PC-9 (cell line): ENCODE measurements at places on chromosomes 2 and 18. TPM values are rescaled to one million over a fixed set of nuclear protein-coding genes. Genes with fewer than 3 reads are reported as not detected.
A peak's percentile ranks its signal among the peaks of the same experiment; 100 is the strongest.

EPB41L3 gene
- not detected in 2 replicates for total RNA-seq

SDC1 gene
- total RNA-seq = 114 and 128 TPM in 2 replicates

DNA sequence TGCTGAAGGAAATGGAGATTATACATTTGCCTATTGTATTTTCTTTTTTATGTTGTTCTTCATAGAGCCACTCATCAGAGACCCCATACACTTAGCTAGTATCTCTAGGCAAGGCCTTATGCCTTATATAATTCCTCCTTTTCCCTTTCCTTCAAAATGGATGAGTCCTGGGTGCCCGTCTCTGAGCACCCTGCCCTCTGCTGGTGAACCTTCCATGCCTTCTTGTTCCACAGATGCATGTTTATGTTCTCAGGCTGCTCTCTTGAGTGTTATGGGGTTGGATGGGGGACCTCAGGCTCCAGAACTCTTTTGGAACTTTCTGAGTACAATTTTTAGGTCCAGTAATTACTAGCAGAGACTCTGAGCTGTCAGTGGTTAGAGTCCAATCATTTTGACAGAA lies 368.6 kb upstream of the SPRED2 start:
- DNase-seq = peak; percentile 9
- peaks cover 11% of the 10 kb centered on the region; the same call in 1 of the 2 replicates for H3K27me3 ChIP-seq
- no peak overlapping the region for H3K27ac ChIP-seq
- H3K4me3 ChIP-seq = no peak overlapping the region
- no peaks in the 10 kb centered on the region for H3K4me1 ChIP-seq

- H3K27me3 ChIP-seq = peaks cover 96% of the 10 kb centered on the region
- no peak overlapping the region for H3K4me3 ChIP-seq
- no peak for DNase-seq
These were observed 286.8 kb downstream of the CLIP4 start for GRCh38 chr2:29401994-29402393.

DNA sequence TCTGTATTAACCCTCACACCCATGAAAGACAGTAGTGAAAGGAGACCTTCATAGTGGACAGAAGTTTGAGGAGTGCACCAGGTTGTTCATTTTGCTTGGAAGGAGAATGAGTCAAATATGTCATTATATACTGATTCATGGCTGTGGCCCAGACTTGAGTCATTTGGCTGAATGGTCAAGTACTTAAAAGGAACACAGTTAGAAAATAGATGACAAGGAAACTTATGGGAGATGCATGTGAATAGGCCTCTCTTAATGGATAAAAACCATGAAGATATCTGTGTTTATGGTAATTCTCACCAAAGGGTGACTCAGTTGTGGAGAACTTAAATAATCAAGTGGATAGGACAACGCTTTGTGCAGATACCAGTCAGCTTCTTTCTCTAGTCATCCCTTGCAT lies 524.7 kb upstream of the CNTNAP5 start:
- no peaks in the 10 kb centered on the region for H3K27me3 ChIP-seq
- no peak overlapping the region for H3K4me3 ChIP-seq
- no peaks in the 10 kb centered on the region for H3K36me3 ChIP-seq
- DNase-seq = no peak

- no peaks in the 10 kb centered on the region for H3K27me3 ChIP-seq
- no peak overlapping the region for H3K4me3 ChIP-seq
- no peak overlapping the region for H3K27ac ChIP-seq
- no peaks in the 10 kb centered on the region for H3K36me3 ChIP-seq
- no peak for DNase-seq
- H3K4me1 ChIP-seq = peaks cover 3% of the 10 kb centered on the region
These were observed 19.8 kb upstream of the NT5DC4 start for GRCh38 chr2:112701052-112701451.

COBLL1 gene
- total RNA-seq = 6.6 and 8.0 TPM in 2 replicates

TSPYL6 gene
- total RNA-seq = not detected in 2 replicates

DNA sequence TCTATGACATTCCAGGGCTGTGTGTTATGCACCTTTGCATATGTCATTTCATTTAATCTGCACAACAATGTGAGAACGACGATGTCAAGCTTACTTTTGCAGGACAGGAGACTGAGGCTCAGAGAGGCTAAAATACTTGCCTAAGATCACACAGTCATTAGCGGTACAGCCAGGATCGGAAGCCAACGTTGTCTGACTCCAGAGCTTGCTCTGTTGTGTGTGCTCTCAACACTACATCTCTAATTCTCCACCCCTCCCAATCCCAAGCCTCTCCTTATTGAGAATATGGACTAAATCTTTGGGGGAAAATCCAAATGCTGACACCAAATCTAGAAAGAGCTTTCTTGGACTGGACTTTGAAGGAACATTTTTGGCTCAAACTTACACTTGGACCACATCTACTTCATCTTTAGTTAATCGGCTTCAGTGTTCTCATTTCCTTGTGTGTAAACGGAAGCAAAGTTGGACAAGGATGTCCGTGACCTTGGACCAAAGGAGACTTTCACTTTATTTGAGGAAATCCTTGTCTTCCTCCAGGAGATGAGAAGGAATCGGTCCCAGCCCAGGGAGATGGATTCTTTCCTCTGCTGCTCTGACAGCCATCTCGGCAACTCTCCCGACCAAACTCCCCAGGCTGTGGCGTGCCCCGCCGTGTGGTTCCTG lies 242.4 kb downstream of the LPIN1 start:
- H3K27me3 ChIP-seq = no peaks in the 10 kb centered on the region
- H3K4me1 ChIP-seq = no peaks in the 10 kb centered on the region
- DNase-seq = no peak
- H3K4me3 ChIP-seq = no peak overlapping the region
- no peak overlapping the region for H3K27ac ChIP-seq

GRCh38 chr2:175631245-175631623 lies 370.8 kb downstream of the LNPK start:
- no peaks in the 10 kb centered on the region for H3K4me1 ChIP-seq
- no peak for DNase-seq
- no peak overlapping the region for H3K4me3 ChIP-seq
- H3K27me3 ChIP-seq = peaks cover 12% of the 10 kb centered on the region

ADGRF3 gene
- 0.38 and 0.48 TPM in 2 replicates for total RNA-seq

ASB1 gene
- total RNA-seq = 56.7 and 64.6 TPM in 2 replicates

DNA sequence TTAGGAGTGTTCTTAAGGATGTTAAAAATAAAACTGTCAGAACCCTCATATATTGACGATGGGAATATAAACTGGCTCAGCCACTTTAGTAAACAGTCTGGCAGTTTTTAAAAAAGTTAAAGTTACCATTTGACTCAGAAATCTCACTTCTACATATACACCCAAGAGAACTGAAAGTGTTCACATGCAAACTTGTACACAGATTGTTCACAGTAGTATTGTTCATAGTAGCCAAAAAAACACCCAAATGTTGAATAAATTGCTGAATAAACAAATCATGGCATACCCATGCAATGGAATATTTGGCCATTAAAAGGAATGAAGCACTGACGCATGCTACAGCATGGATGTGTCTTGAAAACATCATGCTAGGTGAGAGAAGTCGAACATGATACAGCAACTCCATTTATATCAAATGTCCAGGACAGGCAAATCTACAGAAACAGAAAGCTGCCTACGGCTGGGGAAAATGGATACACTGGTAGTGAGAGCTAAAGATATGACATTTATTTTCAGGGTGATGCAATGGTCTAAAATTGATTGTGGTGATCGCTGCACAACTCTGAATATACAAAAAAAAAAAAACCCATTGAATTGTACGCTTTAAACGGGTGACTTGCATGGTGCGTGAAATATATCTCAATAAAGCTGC lies 10.1 kb downstream of the RPL31 start:
- H3K27me3 ChIP-seq = no peaks in the 10 kb centered on the region
- no peaks in the 10 kb centered on the region for H3K4me1 ChIP-seq
- H3K27ac ChIP-seq = peak overlapping the region; percentile 20; the same call in 1 of the 2 replicates
- H3K36me3 ChIP-seq = peaks cover 26% of the 10 kb centered on the region
- H3K4me3 ChIP-seq = no peak overlapping the region

CYRIA gene
- 3.9 and 4.0 TPM in 2 replicates for total RNA-seq

DNA sequence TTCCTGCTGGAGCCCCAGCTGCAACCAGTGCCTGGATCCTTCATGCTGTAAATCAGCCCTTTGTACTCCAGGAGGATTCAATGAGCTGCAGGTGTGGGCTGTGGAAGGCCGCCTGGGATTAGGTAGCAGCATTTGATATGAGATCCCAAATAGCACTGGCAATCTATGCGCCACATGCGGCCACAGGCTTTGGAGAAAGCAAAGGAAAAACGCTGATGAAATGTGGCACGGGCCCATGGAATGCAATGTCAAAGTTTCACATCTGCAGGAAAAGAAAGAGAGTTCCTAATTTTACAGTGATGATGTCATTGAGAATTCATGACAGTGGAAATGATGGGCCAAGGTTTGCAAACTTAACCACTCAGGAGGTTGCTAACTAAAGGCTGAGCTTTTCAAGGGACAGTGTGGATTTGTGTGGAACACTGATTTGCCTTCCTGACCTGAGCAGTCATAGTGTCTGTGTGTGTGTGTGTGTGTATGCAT lies 216.4 kb upstream of the OSR1 start:
- no peaks in the 10 kb centered on the region for H3K36me3 ChIP-seq
- H3K27me3 ChIP-seq = no peaks in the 10 kb centered on the region
- H3K4me3 ChIP-seq = no peak overlapping the region
- no peak overlapping the region for H3K27ac ChIP-seq
- no peak for DNase-seq

GPR35 gene
- 1.1 and 2.5 TPM in 2 replicates for total RNA-seq

GRCh38 chr18:58449464-58449863 lies 179.4 kb downstream of the ALPK2 start:
- no peak overlapping the region for H3K27ac ChIP-seq
- H3K4me1 ChIP-seq = no peaks in the 10 kb centered on the region
- no peak overlapping the region for H3K4me3 ChIP-seq

DNA sequence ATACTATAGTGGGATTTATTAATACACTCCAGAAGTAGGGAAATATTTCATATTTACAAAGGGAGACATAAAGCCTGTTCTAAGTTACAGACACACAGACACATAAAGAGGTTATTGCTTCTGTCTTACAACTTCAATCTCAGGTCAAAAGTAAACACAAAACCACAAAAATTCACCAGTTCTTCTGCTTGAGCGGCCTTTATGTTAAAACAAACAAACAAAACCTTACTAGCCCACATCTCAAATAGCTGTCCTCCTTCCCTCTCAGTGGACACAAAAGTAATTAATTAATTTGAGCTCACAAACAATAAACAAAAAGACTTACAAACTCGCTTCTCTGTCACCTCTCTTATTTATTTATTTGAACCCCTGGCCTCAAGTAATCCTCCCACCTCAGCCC lies 1.5 kb upstream of the ASNSD1 start:
- DNase-seq = peak; percentile 69
- no peaks in the 10 kb centered on the region for H3K27me3 ChIP-seq
- H3K4me3 ChIP-seq = no peak overlapping the region

DNA sequence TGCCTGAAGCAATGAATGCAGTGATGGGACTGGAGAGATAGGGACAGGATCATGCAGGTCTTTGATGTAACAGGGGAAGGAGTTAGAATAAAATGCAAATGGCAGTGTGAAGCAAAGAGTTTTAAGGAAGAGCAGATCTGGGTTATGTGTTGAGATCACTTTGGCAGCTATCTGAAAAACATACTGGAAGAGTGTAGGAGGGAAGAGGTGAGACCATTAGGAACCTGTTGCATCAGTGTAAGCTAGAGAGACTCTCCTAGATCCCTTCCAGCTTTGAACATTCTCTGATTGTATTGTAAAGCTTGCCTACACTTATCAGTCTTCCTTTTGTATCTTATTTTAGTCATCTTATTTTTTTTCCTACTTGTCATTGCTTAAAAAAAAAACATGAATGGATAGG lies 10.5 kb downstream of the ACVR2A start:
- DNase-seq = no peak
- no peaks in the 10 kb centered on the region for H3K36me3 ChIP-seq
- no peak overlapping the region for H3K4me3 ChIP-seq
- H3K4me1 ChIP-seq = no peaks in the 10 kb centered on the region
- no peaks in the 10 kb centered on the region for H3K27me3 ChIP-seq

HOXD12 gene
- total RNA-seq = not detected in 2 replicates

GRCh38 chr2:126634273-126634861 lies 21.6 kb upstream of the GYPC start:
- DNase-seq = no peak
- H3K4me1 ChIP-seq = no peaks in the 10 kb centered on the region
- H3K4me3 ChIP-seq = no peak overlapping the region
- no peak overlapping the region for H3K27ac ChIP-seq

DNA sequence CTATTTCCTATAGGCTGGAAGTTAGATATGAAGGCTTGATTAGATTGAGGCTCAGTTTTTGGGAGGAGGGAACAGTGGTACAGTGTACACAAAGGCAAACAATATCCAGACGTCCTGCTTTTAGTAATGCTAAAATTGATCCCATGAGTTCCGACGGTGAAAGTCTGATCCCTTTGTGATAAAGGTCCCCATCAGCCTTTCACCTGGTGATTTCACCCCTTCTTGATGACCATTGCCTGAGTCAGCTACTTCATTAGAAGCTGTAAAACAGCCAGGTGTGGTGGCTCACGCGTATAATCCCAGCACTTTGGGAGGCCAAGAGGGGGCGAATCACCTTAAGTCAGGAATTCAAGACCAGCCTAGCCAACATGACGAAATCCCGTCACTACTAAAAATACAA lies 29.7 kb downstream of the TWSG1 start:
- peak overlapping the region; percentile 84 for H3K27ac ChIP-seq
- peak overlapping the region; percentile 5; the same call in 1 of the 2 replicates for H3K4me3 ChIP-seq
- no peaks in the 10 kb centered on the region for H3K27me3 ChIP-seq
- peaks cover 40% of the 10 kb centered on the region for H3K4me1 ChIP-seq
- 0 out of 2 replicates have a peak, but pooled peaks cover 5% of the 10 kb centered on the region for H3K36me3 ChIP-seq

SLC23A3 gene
- 7.1 and 7.9 TPM in 2 replicates for total RNA-seq

GRCh38 chr2:196597531-196597930 lies 42.0 kb upstream of the CCDC150 start:
- H3K4me3 ChIP-seq = no peak overlapping the region
- peaks cover 5% of the 10 kb centered on the region; the same call in 1 of the 2 replicates for H3K27me3 ChIP-seq
- no peak overlapping the region for H3K27ac ChIP-seq

- H3K36me3 ChIP-seq = no peaks in the 10 kb centered on the region
- DNase-seq = no peak
- H3K27me3 ChIP-seq = no peaks in the 10 kb centered on the region
- no peak overlapping the region for H3K4me3 ChIP-seq
- no peak overlapping the region for H3K27ac ChIP-seq
These were observed 223.2 kb upstream of the PIK3C3 start for GRCh38 chr18:41731884-41732283.

DNA sequence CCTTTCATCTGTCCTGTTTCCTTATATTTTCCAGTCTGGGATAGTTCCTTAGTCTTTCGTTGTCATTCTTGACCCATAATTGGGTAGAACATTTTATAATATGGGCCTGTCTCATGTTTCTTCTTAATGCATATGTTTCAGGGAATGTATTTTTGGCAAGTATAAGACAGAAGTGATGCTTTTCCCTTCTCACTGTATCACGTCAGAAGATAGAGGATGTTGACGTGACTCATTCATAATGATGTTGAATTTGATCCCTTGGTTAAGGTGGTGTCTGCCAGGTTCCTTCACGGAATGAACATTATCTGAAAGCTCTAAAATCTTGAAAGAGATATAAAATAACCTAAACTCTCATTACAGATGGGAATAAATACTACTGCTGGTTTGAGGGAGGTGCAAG lies 18.8 kb downstream of the CDH7 start:
- no peak for DNase-seq
- no peaks in the 10 kb centered on the region for H3K36me3 ChIP-seq
- H3K27ac ChIP-seq = no peak overlapping the region
- no peaks in the 10 kb centered on the region for H3K27me3 ChIP-seq

GRCh38 chr2:236857781-236858180 lies 227.9 kb upstream of the COPS8 start:
- DNase-seq = no peak
- H3K27ac ChIP-seq = no peak overlapping the region
- no peaks in the 10 kb centered on the region for H3K4me1 ChIP-seq
- H3K4me3 ChIP-seq = no peak overlapping the region
- H3K27me3 ChIP-seq = peaks cover 63% of the 10 kb centered on the region
- H3K36me3 ChIP-seq = no peaks in the 10 kb centered on the region

KIAA2012 gene
- total RNA-seq = not detected in 2 replicates

GRCh38 chr2:120606931-120607330 lies 128.7 kb upstream of the GLI2 start:
- DNase-seq = no peak
- H3K4me1 ChIP-seq = peaks cover 9% of the 10 kb centered on the region
- no peaks in the 10 kb centered on the region for H3K36me3 ChIP-seq
- no peak overlapping the region for H3K27ac ChIP-seq
